ENCODE measurements at places on chromosomes 3 and 15. TPM values are rescaled to one million over a fixed set of nuclear protein-coding genes. Genes with fewer than 3 reads are reported as not detected.

GRCh38 chr3:15350141-15350540 is 17.8 kb upstream of the SH3BP5 start:
- no peak overlapping the region for H3K4me3 ChIP-seq
- no peaks in the 10 kb centered on the region for H3K27me3 ChIP-seq
- no peaks in the 10 kb centered on the region for H3K36me3 ChIP-seq

- peak overlapping the region; percentile 14 for H3K27ac ChIP-seq
- no peak overlapping the region for H3K4me3 ChIP-seq
- no peak for DNase-seq
- peaks cover 51% of the 10 kb centered on the region for H3K4me1 ChIP-seq
- peaks cover 25% of the 10 kb centered on the region for H3K36me3 ChIP-seq
These were observed 21.4 kb downstream of the XPC start for GRCh38 chr3:14156843-14157561.

- no peaks in the 10 kb centered on the region for H3K27me3 ChIP-seq
- H3K27ac ChIP-seq: no peak overlapping the region
- DNase-seq: no peak
These were observed 28.5 kb downstream of the DNAJC13 start for GRCh38 chr3:132445817-132446216.

DNA sequence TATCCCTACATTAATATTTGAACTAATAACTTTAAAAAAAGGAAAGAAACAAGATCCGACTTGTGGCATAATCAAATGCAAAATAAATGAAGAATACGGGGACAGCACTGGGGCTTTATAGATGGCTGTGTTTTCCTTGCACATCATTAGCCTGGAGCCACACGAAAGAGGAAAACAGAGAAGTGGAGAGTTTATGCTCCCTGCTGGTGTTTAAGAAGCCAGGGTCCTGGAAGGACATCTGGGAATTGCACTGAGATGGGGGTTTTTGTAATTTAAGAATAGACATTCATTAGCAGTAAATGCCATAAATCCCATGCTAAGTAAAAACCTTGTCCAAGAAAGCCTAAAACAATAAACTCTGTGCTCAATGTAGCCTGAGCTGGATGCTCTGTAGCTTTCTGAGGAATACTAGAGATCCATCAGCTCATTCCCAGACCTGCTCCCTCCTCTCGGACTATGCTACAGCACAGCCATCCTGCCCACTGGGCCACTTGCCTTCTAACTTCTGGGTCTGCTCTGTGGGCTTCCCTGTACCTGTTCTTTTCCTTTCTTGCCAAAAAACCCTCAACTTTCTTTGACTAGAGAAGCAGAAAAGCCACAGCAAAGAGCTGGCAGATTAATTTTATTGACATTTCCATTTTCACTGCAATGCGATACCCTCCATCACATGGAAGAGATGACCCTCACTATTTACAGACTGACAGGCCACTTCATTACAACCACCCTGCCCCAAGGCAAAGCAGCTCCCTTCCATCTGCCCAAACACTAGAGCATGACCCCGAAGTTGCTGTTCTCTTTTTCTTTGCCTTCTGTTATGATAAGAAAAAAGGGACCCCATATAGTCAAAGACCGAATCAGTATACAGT is 62.3 kb downstream of the MEIS2 start:
- DNase-seq: no peak
- no peak overlapping the region for H3K4me3 ChIP-seq
- no peak overlapping the region for H3K27ac ChIP-seq

DNA sequence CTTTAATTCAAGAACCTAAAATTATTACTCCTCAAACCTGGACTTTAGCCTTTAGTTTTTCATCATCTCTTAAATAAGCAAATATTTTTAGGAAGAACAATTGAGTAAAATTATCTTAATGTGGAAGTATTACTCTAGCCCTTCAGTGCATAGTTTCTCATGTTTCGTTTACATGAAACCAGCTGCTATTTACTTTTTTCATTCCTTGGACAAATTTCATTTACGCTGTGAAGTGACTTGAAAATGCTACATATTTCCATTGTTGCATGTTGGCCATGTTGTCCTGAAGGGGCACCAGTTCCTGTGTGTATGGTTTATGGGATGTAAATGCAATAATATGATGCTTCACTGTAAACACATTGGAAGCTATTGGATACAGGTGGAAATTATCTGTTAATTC is 49.9 kb downstream of the SLC25A26 start:
- DNase-seq: no peak
- H3K27me3 ChIP-seq: no peaks in the 10 kb centered on the region
- no peak overlapping the region for H3K4me3 ChIP-seq
- H3K27ac ChIP-seq: no peak overlapping the region
- peaks cover 9% of the 10 kb centered on the region for H3K4me1 ChIP-seq
- peaks cover 11% of the 10 kb centered on the region for H3K36me3 ChIP-seq

The DUOXA2 gene
- total RNA-seq: not detected

- no peaks in the 10 kb centered on the region for H3K27me3 ChIP-seq
- H3K27ac ChIP-seq: no peak overlapping the region
- no peak for DNase-seq
- no peak overlapping the region for H3K4me3 ChIP-seq
- no peaks in the 10 kb centered on the region for H3K4me1 ChIP-seq
- H3K36me3 ChIP-seq: peaks cover 6% of the 10 kb centered on the region
These were observed 625.9 kb downstream of the NLGN1 start for GRCh38 chr3:174023421-174023820.

DNA sequence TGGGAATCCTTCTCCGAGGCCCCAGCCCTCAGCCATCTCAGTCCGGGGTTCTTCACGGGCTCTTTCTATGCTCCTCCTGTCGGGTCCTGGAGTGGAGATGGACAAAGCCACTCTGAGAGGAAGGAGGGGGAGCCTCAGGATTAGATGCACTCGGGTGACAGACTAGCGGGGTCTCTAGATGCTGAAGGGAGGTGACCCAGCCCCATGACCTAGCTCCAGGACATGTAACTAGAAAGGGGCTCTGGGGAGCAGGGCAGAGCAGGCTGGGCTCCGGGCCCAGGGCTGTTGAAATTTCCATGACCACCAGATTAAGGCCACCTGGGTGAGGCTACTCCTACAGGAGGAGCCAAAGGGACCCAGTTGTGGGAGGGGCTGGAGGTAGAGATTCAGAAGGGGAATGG is 14.8 kb upstream of the SKIC8 start:
- no peaks in the 10 kb centered on the region for H3K4me1 ChIP-seq
- H3K27ac ChIP-seq: no peak overlapping the region
- no peaks in the 10 kb centered on the region for H3K27me3 ChIP-seq
- no peak for DNase-seq
- no peak overlapping the region for H3K4me3 ChIP-seq

DNA sequence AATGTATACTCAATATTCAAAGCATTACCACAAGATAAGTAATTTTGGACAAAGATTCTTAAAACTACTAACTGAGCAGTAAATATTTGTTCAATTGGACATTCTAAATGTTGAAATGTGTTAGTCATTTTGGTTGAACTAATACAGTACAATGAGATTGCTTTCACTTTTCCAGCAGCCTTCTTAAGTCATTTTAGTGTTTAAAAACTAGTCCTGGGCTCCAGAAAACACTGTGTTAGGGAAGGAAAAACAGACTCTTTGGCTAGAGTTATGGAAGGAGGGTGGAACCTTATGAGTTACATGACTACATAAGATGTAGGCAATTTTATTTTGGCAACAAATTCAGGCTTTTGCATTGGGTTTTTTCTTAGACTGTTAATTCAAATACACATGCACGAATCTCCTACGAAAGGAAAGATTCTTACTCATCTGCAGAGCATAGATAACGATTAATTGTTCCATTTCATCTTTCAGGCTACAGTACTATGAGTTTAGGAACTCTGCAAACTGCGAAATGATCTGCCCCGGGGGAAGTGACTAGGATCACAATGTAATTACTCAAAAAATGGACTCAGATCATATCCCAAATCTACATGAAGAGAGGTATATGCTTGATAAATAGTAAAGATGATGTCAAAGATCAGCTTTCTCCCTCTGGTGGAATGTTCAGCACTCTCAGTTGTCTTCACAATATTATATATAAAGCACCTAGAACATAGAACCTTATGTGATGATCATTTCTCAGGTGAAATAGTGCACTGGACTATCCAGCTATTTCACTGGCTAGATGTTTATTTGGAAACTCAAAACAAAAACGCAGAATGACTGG is 492.8 kb upstream of the MDFIC2 start:
- peaks cover 23% of the 10 kb centered on the region for H3K27me3 ChIP-seq
- H3K4me3 ChIP-seq: no peak overlapping the region
- H3K4me1 ChIP-seq: no peaks in the 10 kb centered on the region
- no peak overlapping the region for H3K27ac ChIP-seq

GRCh38 chr3:72448858-72449257 is 399.4 kb downstream of the SHQ1 start:
- peaks cover 6% of the 10 kb centered on the region for H3K27me3 ChIP-seq
- no peak overlapping the region for H3K4me3 ChIP-seq
- H3K36me3 ChIP-seq: no peaks in the 10 kb centered on the region
- no peak overlapping the region for H3K27ac ChIP-seq

- peaks cover 71% of the 10 kb centered on the region for H3K36me3 ChIP-seq
- H3K4me1 ChIP-seq: peaks cover 63% of the 10 kb centered on the region
- H3K27ac ChIP-seq: peak overlapping the region; percentile 20
- peak overlapping the region; percentile 5 for H3K4me3 ChIP-seq
These were observed 41.0 kb downstream of the MBNL1 start for GRCh38 chr3:152309535-152310307.

GRCh38 chr15:52101542-52102323 is 10.8 kb downstream of the BCL2L10 start:
- no peak for DNase-seq
- H3K4me3 ChIP-seq: no peak overlapping the region
- H3K27me3 ChIP-seq: no peaks in the 10 kb centered on the region
- H3K4me1 ChIP-seq: no peaks in the 10 kb centered on the region
- no peak overlapping the region for H3K27ac ChIP-seq
- H3K36me3 ChIP-seq: no peaks in the 10 kb centered on the region

The ARL8B gene
- 51.8 TPM for total RNA-seq

GRCh38 chr15:68129072-68129471 is 75.0 kb downstream of the PIAS1 start:
- H3K4me1 ChIP-seq: peaks cover 36% of the 10 kb centered on the region
- no peaks in the 10 kb centered on the region for H3K36me3 ChIP-seq
- H3K27me3 ChIP-seq: no peaks in the 10 kb centered on the region
- H3K27ac ChIP-seq: no peak overlapping the region

GRCh38 chr15:74312445-74313007 is 54.9 kb downstream of the CYP11A1 start:
- H3K36me3 ChIP-seq: no peaks in the 10 kb centered on the region
- H3K27me3 ChIP-seq: no peaks in the 10 kb centered on the region
- H3K4me3 ChIP-seq: no peak overlapping the region
- DNase-seq: no peak

The OCA2 gene
- total RNA-seq: not detected

The KLHL18 gene
- 20.8 TPM for total RNA-seq

DNA sequence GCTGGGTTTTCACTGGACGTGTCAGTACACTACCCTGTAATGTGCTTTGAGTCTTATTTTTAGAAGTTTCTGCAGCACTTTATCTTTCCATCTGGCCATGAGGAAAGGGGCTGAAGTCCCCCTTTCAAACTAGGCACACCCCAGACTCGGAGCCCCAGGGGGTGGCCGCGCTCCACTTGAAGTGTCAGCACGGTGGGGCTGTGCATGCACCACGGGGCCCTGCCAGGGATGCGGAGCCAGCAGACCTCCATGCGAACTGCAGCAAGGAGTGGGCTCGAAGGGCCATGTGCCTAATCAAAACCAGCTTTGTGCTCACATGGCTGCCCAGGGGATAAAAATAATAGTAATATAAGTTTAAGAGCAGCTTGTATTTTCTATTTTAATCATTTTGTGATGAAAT is 100.9 kb upstream of the HACD2 start:
- no peaks in the 10 kb centered on the region for H3K4me1 ChIP-seq
- no peaks in the 10 kb centered on the region for H3K36me3 ChIP-seq
- no peak for DNase-seq
- no peak overlapping the region for H3K27ac ChIP-seq
- H3K27me3 ChIP-seq: no peaks in the 10 kb centered on the region

The TMCO5A gene
- total RNA-seq: not detected

DNA sequence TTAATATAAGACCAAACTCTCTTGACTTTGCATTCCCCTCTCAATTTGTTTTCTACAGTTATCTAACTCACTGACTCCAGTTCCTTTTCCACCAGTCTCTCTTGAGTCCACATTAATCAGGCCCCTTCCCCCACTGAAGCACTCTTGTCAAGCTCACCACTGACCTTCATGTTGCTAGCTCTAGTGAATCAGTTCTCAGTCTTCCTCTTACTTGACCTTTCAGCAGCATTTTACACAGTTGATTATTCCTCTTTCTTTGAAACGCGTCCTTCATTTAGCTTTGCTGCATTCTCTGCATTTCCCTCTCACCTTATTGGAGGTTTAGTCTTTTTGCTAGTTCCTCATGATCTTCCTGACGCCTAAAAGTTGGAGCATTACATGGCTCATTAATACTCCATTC is 8.3 kb downstream of the PPP2R3A start:
- peaks cover 31% of the 10 kb centered on the region for H3K27me3 ChIP-seq
- peaks cover 2% of the 10 kb centered on the region for H3K4me1 ChIP-seq
- no peak overlapping the region for H3K27ac ChIP-seq
- no peak overlapping the region for H3K4me3 ChIP-seq

GRCh38 chr3:41365973-41366372 is 166.7 kb downstream of the CTNNB1 start:
- peaks cover 4% of the 10 kb centered on the region for H3K36me3 ChIP-seq
- H3K4me3 ChIP-seq: no peak overlapping the region

DNA sequence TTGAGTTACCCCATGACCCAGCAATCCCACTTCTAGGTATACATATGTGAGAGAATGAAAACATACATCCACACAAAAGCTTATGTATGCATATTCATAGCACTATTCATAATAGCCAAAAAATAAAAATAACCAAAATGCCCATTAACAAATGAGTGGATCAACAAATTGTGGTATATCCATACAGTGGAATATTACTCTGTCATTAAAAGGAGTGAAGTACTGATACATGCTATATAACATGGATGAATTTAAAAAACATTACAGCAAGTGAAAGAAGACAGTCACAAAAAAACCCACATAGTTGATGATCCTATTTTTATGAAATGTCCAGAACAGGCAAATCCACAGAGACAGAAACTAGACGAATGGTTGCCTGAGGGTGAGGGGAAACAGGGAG is 5.2 kb downstream of the C3orf20 start:
- H3K27ac ChIP-seq: no peak overlapping the region
- DNase-seq: no peak
- peaks cover 13% of the 10 kb centered on the region for H3K36me3 ChIP-seq
- H3K27me3 ChIP-seq: no peaks in the 10 kb centered on the region

GRCh38 chr3:126358038-126358815 is 1.0 kb upstream of the KLF15 start:
- peaks cover 10% of the 10 kb centered on the region for H3K4me1 ChIP-seq
- H3K27ac ChIP-seq: peak overlapping the region; percentile 33
- no peaks in the 10 kb centered on the region for H3K36me3 ChIP-seq
- no peak for DNase-seq
- peaks cover 50% of the 10 kb centered on the region for H3K27me3 ChIP-seq
- H3K4me3 ChIP-seq: peak overlapping the region; percentile 89

DNA sequence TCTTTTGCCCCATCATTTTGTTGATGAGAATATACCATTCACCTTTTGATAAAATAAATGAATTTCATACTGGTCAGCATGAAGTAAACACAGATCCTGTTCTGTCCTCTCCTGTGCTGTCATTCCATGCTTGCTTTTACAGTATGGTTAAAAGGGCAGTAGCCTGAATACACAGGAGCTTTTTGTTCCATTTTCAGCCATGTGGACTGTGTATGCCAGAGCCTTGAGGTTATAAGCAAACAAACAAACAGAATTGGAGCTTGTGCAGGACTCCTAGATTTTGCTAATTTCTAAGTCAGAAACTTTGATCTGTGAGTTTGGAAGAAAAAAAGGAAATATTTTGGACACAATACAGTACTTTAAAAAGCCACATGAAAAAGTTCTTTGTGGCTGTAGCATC is 91.9 kb downstream of the LRRC28 start:
- no peak for DNase-seq
- no peaks in the 10 kb centered on the region for H3K36me3 ChIP-seq
- no peak overlapping the region for H3K4me3 ChIP-seq
- H3K27ac ChIP-seq: no peak overlapping the region
- H3K4me1 ChIP-seq: peaks cover 5% of the 10 kb centered on the region

The FBXO40 gene
- total RNA-seq: not detected
